Stimulated activated CD8-positive, alpha-beta memory T cell treated with anti-CD3 and anti-CD28 coated beads, Interleukin-7, amount 100 ng/mL, for 1 hour (primary cell): ENCODE measurements at places on chromosomes 1 and 21.

GRCh38 chr1:156942176-156942575 lies 21.7 kb downstream of the LRRC71 start:
- DNase-seq, result no peak

DNA sequence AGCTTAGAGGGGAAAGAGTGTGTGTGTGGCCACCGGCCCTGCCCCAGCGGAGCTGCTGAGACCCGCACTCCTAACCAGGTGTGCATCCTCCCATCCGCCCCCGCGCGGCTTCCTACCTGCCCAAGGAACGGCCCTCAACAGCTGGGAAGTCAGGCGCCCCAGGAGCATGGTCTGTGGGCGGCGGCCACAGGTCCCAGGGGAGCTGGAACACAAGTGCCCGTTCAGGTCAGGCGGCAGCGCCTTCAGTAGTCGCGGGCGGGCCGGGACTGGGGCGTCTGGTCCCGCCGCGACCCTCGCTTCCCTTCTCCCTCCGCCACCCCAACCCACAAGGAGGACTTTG lies 448 bp downstream of the AURKAIP1 start:
- DNase-seq, result no peak

GRCh38 chr1:21653744-21654100 lies 15.4 kb downstream of the RAP1GAP start:
- DNase-seq, result no peak

DNA sequence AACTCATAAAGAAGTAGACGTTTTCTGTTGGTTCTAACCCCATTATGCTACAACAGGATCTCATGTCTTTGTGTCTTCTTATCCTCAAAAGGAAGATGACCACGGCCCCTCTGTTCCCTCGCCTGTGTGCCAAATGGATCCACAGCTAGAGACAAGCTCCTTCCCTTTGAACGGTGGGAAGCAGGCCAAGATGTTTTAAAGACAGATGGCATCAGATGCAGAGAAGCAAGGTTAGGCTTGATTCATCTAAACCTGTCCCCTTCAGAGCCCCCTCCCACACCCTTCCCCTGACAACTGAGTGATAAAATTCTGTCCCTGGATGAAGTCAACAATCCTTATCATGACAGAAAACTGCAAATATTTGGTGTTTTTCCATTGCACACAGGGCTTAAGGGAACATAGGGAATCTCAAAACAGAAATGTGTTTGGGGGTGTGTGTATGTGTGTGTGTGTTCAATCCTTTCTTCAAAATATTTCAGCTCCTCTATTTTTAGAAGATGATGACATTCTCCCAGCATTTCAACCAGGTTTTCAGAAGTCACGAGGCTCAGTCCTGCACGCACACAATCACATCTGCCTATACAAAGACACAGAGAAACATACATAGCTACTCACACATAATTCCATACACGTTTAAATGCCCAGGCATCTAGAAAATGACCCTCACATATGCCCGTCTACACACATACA lies 27.8 kb upstream of the FMOD start:
- DNase-seq, result no peak

DNA sequence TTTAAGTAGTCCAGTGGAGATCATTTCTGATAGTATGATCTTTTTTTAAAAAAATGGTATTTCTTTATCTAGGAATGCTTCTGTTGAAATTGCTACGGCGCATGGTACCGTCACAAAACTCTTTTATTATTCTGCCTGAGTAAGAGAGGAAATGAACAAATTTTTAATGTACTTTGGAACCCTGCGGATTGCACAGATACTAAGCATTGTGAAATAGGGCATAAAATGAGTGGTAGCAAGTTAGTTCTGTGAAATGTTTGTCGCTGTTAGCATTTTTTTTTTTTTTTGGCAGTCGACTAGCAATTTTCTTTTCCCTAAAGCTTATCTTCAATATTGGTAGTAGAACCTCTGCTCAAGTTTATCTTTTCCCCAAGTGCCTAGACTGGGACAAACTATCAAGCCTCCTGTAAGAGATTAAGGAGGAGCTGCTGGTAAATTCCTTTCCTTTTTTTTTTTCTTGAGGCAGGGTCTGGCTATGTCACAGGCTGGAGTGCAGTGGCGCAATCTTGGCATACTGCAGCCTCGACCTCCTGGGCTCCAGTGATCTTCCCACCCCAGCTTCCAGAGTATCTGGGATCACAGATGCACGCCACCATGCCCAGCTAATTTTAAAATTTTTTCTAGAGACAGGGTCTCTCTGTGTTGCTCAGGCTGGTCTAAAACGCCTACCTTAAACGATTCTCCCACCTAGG lies 2.2 kb downstream of the ITSN1 start:
- no peak for DNase-seq

DNA sequence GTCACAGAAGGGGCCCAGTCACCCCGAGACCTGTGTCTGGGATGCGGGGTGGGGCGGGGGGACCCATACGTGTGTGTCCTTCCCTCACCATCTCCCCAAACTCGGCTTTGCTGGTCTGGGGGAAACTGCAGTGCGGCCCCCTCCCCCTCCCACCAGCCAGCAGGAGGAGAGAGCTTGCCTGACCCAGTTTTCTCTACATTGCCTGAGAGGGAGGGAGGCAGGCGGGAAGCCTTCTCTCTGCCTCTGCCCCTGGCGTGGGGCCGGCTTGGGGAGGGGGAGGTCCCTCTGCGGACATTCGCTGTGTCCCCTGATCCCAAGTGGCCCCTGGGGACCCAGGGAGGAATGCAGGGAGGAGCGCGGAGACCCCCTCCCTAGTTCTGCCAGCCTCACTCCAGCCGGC lies 3.9 kb downstream of the EPHA8 start:
- no peak for DNase-seq

GRCh38 chr21:17725339-17725738 lies 93.8 kb downstream of the C21orf91 start:
- DNase-seq, result no peak

DNA sequence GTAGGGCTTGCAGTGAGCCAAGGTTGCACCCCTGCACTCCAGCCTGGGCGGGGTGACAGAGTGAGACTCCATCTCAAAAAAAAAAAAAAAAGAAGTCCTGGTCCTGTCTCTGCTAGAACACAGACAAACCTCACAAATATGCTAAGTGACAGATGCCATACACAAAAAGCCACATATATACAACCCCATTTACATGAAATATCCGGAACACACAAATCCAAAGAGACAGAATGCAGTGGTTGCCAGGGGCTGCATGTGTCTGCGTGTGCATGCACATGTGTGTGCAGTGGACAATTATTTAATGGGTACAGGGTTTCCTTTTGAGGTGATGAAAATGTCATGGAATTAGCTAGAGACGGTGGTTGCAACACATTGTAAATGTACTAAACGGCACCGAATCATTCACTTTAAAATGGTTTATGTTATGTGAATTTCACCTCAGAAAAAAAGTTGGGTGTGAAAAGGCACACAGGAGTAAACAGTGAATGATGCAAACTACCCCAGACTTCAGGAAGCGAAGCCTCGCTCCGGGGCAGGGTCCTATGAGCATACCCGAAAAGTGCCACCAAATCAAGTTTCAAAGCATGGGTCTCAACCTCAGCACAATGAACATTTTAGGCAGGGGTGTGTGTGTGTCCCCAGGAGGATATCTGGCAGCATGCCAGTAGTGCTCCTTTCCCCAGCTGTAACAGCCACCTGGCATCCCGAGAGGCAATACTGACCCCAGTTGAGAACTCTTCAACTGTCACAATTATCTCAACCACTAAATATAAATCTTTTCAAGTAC lies 48.3 kb downstream of the GNB1 start:
- DNase-seq, result no peak

- no peak for DNase-seq
Measured at GRCh38 chr1:28887835-28888682, 26.3 kb upstream of the EPB41 start.

- DNase-seq, result no peak
Measured at GRCh38 chr1:201144701-201145100, 9.6 kb downstream of the TMEM9 start.

- DNase-seq, result no peak
Measured at GRCh38 chr1:198359024-198359653, 181.3 kb downstream of the ATP6V1G3 start.

GRCh38 chr1:54017979-54018378 lies at the start of gene LDLRAD1:
LDLRAD1 (minus strand) TSS chr1:54018186; CDS start chr1:54018112, 74 bp downstream.
- DNase-seq, result no peak

DNA sequence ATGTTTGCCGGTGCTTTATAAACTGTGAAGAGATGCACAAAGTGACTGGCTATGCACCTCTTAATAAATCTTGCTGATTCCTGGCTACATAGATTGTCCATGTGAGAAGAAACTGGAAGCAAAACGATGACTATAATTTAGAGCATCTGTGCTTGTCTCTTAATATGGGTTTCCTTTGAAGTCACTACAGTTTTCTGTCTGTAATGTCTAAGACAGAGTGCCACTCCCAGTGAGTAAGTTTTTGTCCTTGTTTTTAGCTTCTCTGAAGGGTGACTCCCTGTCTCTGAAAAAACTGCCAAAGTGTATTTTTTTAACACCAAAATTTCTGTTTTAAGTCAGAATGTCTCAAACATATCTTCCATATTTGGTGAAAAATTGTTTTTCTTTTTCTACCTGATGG lies 175.1 kb downstream of the FASLG start:
- no peak for DNase-seq

DNA sequence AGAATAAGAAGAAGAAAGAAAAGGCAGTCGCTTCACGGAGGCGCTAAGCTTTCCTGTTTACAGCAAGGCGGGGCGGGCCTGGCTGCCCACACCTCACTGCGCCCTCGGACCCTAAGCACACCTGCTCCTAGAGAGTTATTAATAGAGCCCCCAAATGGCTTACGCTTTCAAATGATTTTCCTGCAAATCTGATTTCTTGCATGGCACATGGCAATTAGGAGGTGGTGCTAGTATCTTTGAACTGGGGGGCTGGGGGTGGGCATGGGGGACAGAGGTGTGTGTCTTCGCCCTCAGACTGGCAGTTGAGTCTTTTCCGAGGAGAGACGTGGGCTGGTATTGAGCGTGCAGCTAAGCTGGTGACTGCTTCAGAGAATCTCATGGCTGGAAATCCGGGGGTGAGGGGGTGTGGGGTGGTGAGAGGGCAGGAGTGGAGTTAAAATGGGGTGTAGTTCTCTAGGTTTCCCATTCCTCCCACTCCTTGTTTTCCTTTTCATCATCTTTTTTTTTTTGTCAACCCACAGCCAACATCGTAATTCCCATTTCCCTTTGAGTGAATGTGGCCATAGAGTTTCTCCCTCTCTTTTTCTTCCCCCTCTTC lies 1.3 kb downstream of the S1PR1 start:
- DNase-seq, result no peak

- DNase-seq, result no peak
Measured at GRCh38 chr1:90475631-90476030, 241.5 kb downstream of the BARHL2 start.

- DNase-seq, result no peak
Measured at GRCh38 chr1:31736675-31737074, 27.5 kb downstream of the ADGRB2 start.

GRCh38 chr1:10057343-10057742 lies 24.6 kb downstream of the UBE4B start:
- no peak for DNase-seq

- no peak for DNase-seq
Measured at GRCh38 chr1:209728466-209728865, 23.8 kb downstream of the HSD11B1 start.

- no peak for DNase-seq
Measured at GRCh38 chr1:181060066-181060465, 26.3 kb downstream of the MR1 start.

GRCh38 chr1:41659903-41660302 lies 175.4 kb upstream of the EDN2 start:
- DNase-seq, result no peak

DNA sequence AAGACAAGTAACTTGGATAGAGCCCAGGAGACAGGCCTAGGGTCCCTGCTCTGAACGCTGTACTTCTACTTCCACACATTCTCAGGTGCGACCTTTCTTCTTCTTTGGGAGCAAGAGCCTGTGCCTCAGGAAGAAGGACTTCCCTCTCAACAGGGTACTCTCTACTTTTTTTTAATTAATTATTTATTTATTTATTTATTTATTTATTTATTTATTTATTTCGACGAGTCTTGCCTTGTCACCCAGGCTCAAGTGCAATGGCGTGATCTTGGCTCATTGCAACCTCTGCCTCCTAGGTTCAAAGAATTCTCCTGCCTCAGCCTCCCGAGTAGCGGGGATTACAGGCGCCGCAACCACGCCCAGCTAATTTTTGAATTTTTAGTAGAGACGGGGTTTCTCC lies 361.6 kb downstream of the FAM72C start:
- DNase-seq, result no peak

DNA sequence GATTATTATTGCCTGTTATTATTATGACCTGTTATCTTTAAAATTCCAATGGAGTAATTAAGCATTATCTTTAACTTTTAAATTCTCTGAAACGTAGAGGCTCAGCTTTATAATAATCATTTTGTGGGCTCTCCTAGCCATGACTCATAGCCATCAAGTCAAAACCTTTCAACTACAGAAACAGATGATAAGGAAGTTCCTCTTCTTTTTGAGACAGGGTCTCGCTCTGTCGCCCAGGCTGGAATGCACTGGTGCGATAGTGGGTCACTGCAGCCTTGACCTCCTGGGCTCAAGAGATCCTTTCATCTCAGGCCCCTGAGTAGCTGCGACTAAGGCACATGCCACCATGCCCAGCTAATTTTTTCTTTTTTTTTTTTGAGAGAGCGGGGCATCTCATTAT lies 43.5 kb downstream of the CHML start:
- no peak for DNase-seq

GRCh38 chr21:39062196-39062595 lies 121.1 kb downstream of the PSMG1 start:
- DNase-seq, result no peak

- no peak for DNase-seq
Measured at GRCh38 chr1:231966983-231967382, 340.4 kb downstream of the DISC1 start.

- no peak for DNase-seq
Measured at GRCh38 chr1:226820941-226821718, 49.3 kb upstream of the PSEN2 start.

- DNase-seq, result no peak
Measured at GRCh38 chr1:77686796-77687518, 4.5 kb upstream of the ZZZ3 start.

DNA sequence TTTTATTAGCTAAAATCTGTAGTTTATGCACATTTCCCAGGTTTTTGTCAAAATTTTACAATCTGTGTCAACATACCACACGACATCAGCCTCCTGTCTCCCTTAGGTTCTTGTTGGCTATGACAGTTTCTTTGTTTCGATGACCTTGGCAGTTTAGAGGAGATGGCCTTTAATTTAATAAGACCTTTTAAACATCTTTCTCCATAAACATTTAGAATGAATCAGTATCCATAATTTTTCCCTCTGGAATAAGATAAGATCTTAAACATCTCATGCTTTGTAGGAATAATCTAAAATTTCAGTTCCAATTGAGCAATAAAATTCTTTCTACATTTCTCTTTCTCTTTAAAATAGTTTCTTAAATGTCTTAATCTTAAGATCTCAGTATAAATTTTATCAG lies 28.7 kb upstream of the DYRK1A start:
- no peak for DNase-seq
